ENCODE measurements at places on chromosomes 1 and 21.

DNA sequence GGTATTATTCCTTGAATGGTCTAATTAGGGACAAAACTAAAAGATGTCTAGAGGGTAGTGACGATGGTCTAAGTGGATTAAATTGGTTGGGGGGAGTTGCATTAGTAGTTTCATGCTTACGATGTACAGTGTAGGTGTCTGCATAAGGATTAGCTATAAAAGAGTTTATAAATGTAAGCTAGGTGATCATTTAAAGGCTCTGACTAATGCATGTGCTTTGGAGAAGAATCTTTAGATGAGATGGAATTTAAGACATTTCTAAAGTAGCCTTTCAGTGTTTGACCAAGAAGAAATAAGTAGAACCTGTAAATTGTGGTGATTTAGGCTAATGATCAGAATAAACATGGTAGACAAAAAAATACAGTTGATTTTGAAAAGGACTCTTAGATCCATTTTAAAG is 7.4 kb downstream of the SYT14 start:
- DNase-seq = no peak

DNA sequence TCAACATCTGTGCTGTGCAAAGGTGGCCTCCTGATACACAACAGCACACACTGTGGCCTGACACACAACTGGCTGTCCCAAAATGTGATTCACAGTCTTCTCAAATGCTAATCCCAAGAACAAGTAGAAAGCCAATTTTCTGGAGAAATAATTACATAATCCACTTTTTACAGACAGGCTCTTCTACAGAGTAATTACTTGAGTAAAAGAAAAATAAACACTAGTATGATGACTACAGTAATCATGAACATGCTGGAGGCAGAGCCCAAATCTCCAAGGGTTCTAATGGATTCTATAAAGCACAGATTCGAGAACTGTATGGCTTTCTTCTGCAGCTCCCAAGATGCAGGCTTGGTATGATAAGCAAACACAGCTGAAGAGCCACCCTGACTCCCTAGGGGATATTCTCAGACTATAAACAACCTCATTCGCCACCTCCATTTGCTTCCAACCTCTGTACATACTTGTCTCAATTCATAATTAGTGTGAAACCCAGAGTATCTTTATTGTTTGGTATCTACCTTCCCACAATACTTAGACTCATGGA is 81.9 kb downstream of the SIPA1L2 start:
- DNase-seq = no peak

DNA sequence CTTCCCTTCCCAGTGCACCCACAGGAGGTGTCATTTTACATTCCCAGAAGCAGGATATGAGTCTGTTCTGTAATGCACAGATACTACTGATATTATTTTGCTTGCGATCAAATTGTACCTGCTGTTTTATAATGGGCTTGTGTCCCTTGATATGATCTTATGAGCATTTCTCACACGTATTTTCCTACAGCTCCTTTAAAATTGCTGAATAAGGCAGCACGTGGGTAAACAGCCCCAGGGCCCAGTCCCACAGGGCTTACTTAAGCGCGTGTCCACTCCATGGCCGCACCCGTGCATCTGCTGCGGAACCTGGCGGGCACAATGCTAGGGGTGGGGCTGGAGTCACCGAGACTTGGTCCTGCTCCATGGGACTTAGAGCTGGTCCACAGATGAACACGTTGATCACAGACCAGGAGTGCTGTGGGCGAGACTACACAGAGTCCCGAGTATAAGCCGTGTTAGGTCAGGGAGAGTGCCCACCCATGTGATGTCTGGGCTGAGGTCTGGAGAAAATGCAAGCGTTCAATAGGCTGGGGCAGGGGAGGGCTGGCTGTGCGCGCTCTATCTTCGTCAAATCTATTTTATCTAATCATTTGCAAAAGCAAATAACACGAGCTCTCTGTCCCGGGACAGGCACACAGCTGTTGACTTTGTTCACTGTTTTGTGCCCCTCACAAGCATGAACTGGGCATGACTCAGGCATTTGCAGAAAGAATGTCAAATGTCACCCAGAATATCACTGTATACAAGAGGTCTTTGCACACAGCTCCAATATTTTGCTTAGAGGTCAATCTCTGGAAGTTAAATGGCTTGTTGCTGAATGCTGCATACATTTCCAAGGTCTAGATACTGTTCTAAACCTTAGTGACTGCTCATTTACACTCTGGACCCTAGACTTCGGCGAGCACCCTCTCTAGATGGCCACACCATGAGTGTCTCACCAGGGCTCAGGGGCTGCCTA is 119.3 kb downstream of the CRYAA start:
- no peak for DNase-seq

DNA sequence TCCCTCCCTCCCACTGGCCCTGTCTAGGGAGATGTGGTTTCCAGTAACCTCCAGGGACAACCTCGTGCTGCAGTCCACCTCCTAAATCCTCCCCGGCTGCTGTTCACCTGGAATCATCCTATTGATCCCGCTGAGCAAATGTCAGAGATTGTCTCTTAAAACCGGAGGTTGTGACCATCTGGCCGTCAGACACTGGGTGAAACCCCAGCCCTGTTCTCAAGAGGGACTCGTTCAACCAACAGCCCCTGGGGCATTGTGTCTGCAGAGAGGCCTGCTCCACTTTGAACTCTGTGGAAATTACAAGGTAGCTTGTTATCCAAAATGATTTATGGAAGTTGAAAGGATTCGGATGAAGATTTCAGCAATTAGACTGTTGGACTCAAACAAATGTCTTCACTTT is 498.0 kb downstream of the MATN1 start:
- no peak for DNase-seq

DNA sequence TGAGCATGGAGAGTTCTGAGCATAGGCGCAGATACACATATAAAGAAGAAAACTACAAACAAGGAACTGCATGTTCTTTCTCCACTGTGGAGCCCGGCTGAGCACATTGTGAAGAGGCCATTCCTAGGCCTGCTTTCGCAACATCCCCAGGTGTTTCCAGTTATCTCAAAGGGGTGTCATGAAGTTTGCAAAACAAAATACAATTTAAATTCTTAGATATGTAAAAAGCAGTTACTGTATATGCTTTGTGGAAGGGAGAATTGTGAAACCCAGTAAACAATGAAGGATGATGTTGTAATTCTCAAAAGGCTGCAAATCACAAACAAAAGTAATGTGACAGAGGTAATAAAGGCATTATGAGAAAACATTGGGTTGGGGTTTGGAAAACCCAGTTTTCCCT is 98.6 kb upstream of the ZNF644 start:
- no peak for DNase-seq

- no peak for DNase-seq
These were observed 1.6 kb downstream of the ADCY10 start for GRCh38 chr1:167912294-167912693.

- DNase-seq = no peak
These were observed 27.3 kb downstream of the KIAA2013 start for GRCh38 chr1:11898831-11899467.

DNA sequence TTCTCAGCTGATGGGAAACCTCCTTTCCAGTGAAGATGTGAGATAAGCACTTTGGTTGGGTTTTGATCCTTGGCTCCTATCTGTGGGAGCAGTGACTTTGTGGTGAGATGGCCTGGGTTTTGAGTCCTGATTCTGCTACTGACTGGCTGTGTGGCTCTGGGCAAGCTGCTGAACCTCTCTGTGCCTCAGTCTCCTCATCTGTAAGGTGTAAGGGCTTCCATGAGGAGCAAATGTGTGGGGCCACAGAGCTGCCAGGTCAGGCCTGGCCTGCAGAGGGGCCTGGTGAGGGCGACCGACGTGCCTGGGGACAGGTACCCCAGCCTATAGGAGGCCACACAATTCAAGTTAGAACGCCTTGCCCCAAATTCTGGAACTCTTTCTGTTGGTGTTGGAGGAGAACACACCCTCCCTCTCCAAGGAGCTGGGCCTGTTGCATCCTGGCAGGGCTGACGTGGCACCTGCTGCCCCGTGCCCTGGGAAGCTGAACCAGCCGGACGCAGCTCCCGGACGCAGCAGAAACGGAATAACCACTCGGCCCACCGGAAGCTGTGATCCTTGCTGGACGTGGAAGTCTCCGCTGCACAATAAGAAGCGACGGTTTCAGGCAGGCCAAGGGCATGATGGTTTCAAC is 62.7 kb downstream of the AGPAT3 start:
- no peak for DNase-seq

DNA sequence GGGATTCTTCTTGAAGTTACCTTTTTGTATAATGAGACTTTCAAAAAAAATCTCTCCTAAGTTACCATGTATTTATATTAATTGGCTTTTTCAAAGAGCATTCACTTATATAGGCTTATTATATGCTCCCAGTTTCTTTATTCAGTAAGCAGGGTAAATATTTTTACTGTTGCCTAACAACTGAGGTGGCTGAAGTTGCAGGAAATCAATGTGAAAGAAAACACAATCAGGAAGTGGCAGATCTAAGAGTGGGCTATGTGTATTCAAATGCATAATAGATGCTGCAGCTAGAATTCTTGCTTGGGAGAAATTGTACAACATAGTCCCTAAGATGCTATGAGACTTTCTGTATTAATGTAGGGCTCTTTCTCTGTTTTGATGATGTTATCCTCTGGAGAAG is 606.9 kb downstream of the NUF2 start:
- no peak for DNase-seq

DNA sequence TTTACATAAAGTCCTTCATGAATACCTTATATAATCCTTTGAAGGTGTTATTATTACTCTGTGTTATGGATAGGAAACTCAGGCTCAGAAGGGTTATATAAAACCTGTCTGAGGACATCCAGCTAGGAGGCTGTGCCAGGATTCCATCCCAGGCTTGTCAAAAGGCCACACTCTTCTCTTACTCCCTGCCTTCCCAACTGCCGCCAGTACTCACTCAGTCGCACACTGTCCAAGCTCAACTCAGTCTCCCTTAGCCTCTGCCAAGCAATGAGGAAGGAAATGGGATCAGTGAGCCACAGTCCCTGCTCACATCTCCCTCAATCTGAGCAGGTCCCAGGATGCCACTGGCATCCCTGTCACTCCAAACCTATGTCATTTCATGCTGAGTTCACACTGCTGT is 94.4 kb downstream of the NAV1 start:
- no peak for DNase-seq
